Activated T-cell treated with anti-CD3 and anti-CD28 coated beads, Interleukin-2, amount 50 U/mL, for 1 hour (primary cell): ENCODE measurements at places on chromosomes 7 and 10.

GRCh38 chr7:39567294-39567693, 1.1 kb downstream of the YAE1 start:
- DNase-seq: no peak

- DNase-seq: no peak
Measured at GRCh38 chr7:24877790-24878311, 102.1 kb downstream of the OSBPL3 start.

DNA sequence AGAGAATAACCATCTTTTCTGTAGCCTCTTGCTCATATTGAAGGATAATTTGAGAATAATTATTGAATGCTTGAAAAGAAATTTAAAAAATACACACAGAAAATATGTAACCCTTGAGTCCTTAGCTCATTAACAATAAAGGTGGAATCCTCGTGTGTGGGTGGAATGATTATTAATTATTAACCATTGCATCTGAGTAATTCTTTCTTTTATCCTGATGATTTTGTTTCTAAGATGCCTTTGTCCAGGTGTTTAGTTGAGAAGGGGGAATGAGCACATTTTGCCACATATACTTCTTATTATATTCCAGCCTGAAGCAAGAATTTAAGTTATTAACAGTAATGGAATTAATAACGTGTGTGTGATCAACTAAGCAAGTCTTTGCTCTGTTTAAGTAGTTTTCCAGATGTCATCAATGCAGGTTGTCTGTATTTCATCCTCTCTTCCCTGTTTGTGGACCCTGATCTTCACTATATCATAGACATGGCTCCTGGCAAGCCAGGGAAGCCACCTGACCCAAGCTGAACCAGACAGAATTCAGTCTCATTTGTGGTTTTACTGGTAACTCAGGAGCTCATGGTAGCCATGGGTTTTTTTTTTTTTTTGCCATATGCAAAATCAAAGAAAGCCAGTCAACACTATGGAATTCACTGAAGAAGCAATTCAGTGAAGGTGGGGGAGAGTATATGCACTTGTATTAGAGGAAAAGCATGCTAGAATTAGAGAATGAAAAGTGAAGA, 144.3 kb downstream of the KIF20B start:
- DNase-seq: no peak

- no peak for DNase-seq
Measured at GRCh38 chr10:4824791-4825310, 1.2 kb upstream of the AKR1E2 start.

GRCh38 chr10:116840389-116841075, 8.8 kb upstream of the ENO4 start:
- no peak for DNase-seq

DNA sequence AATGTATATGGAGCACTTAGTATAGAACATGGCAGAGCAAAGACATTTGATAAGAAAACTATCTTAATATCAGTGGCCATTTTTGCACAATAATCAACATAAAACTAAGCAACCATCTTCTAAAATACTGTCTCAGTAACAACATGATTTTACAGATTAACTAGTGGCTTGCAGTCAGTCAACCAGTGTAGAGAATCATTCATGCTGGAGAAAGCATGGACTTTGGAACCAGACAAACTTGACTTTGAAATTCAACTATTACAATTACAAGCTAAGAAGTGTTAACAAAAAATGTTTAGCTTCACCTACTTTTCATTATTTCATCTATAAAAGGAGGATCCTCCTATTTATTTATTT, 27.7 kb downstream of the CUBN start:
- DNase-seq: no peak

DNA sequence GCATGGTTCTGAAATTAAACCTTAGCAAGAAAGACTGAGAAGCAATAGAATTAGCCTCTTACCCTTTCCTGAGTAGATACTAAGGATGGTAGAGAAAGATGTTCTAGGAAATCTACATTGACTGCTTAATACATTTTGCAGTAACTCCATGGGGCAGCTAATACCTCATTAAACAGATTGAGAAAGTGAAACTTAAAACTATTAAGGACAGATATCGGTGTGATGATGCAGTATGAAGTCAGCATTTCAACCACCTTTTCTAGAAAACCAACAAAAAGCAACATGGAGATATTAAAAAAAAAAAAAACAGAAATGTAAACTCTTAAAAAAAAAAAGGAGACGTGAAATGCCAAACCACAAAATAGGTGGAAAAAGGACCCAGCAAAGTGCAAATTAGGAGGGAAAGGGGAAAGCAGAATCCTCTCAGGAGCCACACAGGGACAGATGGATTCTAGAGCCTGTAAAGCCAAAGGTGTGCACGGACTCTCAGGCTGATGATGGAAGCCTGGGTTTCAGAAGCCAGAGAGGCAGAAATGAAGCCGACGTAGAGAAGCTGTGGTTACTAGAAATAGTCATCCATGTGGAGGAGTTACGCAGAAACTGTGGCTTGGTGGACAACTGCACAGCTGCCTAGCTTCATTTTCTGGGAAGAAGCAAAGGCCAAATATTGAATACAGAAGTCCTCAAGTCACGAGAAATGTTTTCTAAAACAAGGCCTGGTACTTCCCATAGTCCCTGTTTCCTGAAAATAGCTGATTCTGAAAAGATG, 38.1 kb upstream of the GPR141 start:
- no peak for DNase-seq

DNA sequence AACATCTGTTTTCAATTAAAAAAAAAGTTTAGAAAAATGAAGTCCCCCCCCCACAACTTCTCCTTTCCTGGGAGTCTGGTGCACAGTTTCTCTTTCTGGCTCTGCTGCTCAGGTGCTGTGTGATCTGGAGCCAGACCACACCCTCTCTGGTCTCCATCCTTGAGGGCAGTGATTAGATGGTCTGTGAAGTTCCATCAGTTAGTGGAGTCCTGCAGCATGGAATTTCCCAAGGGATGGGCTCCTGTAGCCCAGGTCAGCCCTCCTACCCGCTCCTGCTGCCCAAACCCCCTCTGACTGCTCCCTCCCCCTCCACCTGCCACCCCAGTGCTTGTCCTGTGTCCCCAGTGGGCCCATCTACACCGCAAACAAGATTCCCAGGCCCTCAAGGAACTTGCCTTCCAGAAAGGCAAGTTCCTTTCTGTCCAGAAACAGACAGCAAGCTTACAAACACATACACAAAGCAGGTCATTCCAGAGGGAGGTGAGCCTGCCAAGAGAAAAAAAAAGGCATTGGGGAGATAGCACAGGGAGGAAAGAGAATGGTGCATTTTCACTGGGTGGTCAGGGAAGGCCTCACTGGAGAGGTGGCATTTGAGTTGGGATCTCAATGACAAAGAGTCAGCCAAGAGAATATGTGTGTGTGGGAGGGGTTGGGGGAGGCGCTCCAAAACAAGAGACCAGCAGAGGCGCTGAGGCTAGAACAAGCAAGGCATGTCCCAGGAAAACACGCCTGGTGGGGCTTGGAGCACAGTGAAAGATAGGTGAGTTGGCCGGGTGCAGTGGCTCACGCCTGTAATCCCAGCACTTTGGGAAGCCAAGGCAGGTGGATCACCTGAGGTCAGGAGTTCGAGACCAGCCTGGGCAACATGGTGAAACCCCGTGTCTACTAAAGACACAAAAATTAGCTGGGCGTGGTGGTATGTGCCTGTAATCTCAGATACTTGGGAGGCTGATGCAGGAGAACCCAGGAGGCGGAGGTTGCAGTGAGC, 49.5 kb upstream of the SLC29A3 start:
- DNase-seq: no peak

- no peak for DNase-seq
Measured at GRCh38 chr7:138164804-138165203, 88.5 kb downstream of the AKR1D1 start.

DNA sequence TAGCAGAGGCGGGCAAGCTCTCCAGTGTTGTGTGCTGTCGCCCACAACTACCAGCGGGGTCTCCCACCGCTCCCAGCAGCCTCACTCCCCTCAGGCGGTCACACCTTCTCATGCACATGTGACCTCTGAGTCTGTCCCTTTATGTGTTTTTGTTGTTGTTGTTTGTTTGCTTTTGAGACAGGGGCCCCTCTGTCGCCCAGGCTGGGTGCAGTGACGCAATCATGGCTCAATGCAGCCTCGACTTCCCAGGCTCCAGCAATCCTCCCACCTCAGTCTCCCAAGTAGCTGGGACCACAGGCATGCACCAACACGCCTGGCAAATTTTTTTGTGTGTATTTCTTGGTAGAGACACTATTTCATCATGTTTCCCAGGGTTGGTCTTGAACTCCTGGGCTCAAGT, 1.5 kb downstream of the CPSF4 start:
- DNase-seq: no peak

GRCh38 chr10:1063232-1063865, 7.2 kb downstream of the WDR37 start:
- DNase-seq: no peak

DNA sequence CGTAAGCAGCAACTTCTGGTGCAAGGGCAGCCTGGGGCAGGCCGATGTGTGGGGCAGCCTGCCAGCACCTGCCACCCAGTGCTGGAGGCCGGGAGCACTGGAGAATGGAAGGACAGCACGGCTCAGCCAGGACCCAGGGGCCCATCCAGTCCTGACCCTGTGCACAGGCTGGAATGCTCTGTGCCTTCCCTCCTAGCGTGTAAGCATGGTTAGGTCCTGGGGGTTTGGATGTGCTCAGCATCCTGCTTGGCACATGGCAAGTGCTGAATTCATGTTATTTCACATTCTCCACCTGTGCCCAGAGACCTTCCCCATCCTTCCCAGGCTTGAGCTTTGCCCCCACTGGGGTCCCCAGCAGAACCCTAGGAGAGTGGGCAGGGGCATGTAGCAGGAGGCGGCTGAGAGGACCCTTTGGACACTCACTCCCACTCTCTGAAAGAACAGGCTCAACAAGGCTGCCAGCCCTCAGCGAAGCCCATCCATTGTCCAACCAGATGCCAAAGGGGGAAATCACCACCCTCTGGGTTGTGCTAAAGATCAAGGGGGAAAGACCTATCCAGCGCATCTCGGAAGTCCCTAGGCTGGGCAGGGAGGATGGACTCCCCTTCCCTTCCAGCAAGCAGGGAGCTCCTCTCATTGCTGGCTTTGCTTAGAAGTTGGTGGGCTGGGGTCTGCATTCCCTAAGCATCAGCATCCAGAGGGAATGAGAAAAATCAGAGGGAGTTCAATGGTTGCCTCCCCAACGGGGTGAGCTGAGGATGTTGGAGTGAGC, 29.7 kb downstream of the ANXA8 start:
- DNase-seq: no peak

GRCh38 chr10:16644146-16644545, 122.5 kb upstream of the C1QL3 start:
- no peak for DNase-seq

DNA sequence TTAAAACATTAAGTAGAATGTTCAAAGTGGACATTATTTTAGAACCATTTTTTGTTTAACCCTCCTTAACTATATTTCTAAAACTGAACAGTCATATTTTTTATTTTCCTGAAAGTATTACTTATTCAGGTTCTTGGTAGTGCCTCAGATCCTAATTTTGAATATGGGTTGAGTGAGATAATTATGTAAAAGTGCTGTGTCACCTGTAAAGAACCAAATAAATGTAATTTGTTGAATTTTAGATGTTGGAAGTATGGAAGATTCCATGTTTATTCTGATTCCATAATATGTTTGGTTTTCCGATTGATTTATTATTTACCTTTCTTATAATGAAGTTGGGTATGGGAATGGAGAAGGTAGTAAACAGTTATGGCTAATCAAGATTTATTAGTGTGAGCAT, 61.4 kb downstream of the LUC7L2 start:
- no peak for DNase-seq

DNA sequence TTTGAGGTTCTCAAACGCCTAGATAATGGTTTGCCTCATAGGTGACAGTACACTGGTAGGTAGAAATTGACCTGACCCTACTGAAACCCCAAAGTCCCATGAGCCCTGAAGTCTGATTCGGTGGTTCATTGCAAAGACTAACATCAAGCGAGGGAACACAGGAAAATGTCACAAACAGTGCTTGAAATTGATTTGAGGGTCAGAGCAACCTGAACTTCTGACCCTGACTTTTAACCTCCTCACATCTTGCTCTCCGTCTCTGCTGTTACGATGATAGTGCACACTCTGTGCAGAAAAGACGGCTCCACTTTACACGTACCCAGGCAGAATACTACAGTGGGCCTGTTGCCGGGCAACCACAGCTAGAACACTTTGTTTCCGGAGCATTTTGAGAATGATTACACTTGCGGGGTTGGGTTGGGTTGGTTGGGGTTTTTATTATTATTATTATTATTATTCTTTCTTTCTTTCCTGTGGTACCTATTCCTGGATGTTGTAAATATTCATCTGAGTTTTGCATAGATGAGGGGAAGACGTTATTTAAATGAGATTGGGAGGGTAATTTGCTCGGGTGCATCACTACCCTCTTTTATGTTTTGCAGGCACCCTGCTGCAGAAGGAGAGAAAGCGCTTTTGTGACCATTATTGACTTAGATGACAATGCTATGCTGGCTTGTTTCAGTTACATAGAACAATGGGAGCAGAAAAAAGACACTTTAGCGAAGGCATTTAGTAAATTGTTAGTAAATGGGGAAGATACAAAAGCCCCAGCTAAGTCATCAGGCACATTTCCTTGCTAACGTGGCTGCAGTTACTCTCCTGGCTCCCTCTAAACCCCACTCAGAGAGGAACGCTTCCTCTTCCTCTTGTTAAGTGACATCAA, 438.1 kb upstream of the NRP1 start:
- DNase-seq: no peak
